ENCODE measurements at places on chromosomes 7 and 10. TPM values are rescaled to one million over a fixed set of nuclear protein-coding genes. Genes with fewer than 3 reads are reported as not detected.

DNA sequence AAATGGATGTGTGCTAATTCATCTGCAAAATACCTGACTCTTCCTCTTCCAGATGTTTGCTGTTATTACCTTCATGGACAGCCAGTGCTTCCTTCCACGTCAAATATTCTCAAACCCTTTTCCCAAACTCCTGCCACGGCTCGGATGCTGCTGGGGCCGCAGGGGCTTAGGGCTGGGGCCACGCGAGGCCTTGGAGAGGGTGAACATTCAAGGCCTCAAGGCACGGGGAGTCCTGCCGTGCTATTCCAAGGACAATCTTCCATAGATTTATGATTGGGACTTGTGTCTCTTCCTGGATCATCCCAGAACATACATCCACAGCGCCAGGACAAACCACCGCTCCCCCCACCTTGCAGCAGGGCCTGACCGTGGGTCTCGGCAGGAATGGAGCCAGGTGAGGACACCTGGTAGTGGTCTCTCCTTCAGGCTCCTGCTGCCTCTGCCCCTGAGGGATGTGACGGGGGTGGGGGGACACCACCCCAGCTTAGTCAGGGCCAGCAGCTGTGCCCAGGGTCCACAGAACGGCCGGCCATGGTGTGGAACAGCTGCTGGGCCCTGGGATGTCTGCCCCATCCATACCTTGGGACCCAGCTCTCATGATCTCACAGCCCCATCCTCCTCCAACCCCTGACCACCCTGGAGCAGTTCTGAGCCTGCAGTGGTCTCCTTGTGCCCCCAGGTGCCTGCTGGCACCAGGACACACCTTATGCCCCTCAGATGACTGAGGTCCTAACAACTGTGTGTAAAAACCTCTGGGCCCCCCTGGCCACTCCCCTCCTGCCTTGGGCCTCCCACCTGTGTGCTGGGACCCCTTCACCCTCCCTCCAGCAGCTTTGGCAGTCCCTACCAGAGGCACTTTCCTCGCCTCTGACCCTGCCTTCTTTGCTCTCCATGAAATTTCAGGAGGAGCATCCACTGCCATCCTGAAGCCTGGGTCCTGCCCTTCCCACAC is 16.7 kb downstream of the VIPR2 start:
- no peak for DNase-seq
- H3K27me3 ChIP-seq, result peaks cover 33% of the 10 kb centered on the region
- no peak overlapping the region for H3K27ac ChIP-seq
- H3K4me1 ChIP-seq, result peaks cover 12% of the 10 kb centered on the region

DNA sequence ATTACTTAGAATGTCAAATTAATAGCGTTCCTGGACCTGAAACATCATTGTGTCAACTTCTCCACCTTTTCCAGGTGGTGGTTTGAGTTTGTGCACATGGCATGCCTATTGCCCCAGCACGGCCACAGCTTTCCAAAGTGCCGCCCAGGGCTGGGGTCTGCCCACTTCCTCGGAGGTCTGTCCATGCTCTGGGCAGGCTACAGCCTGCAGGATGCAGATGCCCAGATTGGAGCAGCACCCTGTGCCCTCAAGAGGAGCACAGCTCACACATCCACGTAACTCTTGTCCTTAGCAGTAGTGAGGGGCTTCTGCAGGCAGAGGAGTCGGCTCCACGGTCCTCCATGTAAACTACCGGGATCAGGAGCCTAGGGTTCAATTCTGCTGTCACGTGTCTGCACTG is 238.6 kb downstream of the EBF3 start:
- no peaks in the 10 kb centered on the region for H3K27me3 ChIP-seq
- H3K27ac ChIP-seq, result no peak overlapping the region
- DNase-seq, result no peak
- H3K4me1 ChIP-seq, result no peaks in the 10 kb centered on the region
- H3K36me3 ChIP-seq, result peaks cover 2% of the 10 kb centered on the region

DNA sequence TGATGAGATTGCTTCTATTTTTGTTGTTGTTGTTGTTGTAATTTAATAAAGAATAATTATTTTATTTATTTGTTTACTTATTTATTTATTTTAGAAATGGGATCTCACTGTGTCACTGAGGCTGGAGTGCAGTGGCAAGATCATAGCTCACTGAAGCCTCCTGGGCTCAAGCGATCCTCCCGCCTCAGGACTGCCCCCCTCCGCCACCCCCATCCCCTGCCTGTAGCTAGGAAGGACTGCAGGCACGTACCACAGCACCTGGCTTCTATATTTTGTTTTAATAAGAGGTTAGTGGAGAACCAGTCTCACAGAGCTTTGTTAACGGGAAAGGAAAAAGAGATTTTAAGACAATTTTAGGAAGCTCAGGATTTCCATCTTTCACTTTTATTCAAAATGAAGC is 19.5 kb upstream of the SMC3 start:
- peaks cover 3% of the 10 kb centered on the region for H3K27me3 ChIP-seq
- no peak overlapping the region for H3K4me3 ChIP-seq
- DNase-seq, result no peak

DNA sequence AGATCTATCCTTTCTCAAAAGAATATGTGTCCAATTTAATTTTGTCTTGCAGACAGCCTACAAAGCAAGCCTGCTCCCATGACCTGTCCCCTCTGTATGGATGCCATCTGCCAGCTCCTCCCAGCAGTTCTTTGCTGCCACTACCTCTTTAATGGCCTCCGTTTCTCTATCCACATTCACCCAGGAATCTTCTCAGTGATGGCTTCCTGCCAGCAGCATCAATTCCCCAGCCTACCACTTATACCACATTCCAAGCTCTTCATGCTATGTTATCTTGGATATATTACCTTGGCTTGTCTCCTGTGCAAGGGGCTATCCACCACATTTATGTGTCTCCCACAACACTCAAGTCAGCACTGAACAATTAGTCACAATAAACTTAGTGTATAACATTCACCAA is 133.2 kb downstream of the VPS50 start:
- no peak overlapping the region for H3K27ac ChIP-seq
- no peaks in the 10 kb centered on the region for H3K27me3 ChIP-seq
- DNase-seq, result no peak

- H3K27ac ChIP-seq, result no peak overlapping the region
- no peaks in the 10 kb centered on the region for H3K36me3 ChIP-seq
- H3K4me1 ChIP-seq, result no peaks in the 10 kb centered on the region
- DNase-seq, result peak; percentile 2
Observed at GRCh38 chr10:116216676-116217075, 56.3 kb downstream of the GFRA1 start.

DNA sequence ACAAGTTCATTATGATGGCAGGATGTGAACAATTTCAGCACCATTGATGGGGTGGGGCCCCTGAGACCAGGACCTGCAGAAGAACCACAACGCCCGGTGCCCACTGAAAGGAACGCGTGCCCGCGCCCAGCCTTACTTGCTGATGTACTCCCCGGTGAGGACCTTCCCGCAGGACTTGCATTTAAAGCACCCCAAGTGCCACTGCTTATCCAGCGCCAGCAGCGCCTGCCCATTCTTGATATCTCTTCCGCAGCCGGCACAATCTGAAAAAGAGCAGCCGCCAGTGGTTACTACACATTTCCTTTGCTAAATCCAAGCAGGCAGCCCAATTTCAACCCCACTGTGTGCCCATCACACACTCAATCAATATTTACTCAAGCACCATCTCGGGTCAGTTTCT is 110.6 kb downstream of the ABLIM1 start:
- no peaks in the 10 kb centered on the region for H3K27me3 ChIP-seq
- no peak for DNase-seq
- H3K4me1 ChIP-seq, result peaks cover 19% of the 10 kb centered on the region
- no peak overlapping the region for H3K4me3 ChIP-seq

- H3K4me1 ChIP-seq, result no peaks in the 10 kb centered on the region
- no peaks in the 10 kb centered on the region for H3K27me3 ChIP-seq
- no peaks in the 10 kb centered on the region for H3K36me3 ChIP-seq
- H3K27ac ChIP-seq, result no peak overlapping the region
- no peak for DNase-seq
Observed at GRCh38 chr7:152624228-152624627, 51.7 kb downstream of the XRCC2 start.

The RSPH10B2 gene
- total RNA-seq, result 0.31 TPM

The TMEM213 gene
- total RNA-seq, result not detected

The FOXI2 gene
- not detected for total RNA-seq

The RGR gene
- total RNA-seq, result 0.71 TPM

The ORAI2 gene
- total RNA-seq, result 6.0 TPM

The THNSL1 gene
- total RNA-seq, result 3.8 TPM
